ENCODE measurements at places on chromosomes 3 and 15.

GRCh38 chr3:195263925-195264600 is 6.9 kb downstream of the XXYLT1 start:
- DNase-seq: no peak

GRCh38 chr3:180909369-180910127 is 2.9 kb upstream of the FXR1 start:
- DNase-seq: no peak

- DNase-seq: no peak
Measured at GRCh38 chr3:50204804-50205412, at the start of gene SLC38A3. Gene SLC38A3 (plus strand): TSS chr3:50205271. CDS start chr3:50214200, 8,929 bp downstream.

GRCh38 chr3:50340448-50341329 is at the start of gene RASSF1:
Gene RASSF1 (minus strand): TSS chr3:50340836. CDS start chr3:50340805, 31 bp downstream.
- DNase-seq: no peak

DNA sequence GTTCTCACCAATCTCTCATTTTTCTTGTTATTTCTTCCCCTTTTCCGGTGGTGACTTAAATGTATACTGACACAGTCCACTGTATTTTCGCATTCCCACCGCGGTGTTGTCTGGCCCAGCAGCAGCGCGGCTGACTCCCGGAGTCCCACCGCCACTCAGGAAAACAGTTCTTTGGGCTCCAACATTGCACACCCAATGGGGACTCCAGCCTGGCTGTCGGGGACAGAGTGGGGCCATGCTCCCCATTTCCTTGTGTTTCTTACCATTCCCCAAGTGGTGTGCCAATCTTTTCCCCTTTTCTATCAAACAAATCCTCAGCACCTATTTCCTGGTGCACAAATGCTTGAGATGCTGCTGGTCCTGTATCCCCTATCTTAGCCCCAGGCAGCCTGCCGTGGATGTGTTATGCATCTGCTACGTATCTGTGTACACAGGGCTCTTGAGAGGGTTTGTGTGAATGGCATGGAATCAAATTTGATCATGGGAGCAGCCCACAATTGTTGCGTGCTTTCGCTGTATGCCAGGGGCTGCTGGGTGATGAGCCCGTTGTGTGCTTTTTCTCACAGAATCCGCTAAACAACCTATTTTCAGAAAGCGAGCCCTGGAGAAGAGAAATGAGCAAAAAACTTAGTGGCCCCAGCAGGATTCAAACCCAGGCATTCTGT is 219.1 kb upstream of the RGMA start:
- no peak for DNase-seq

- DNase-seq: no peak
Measured at GRCh38 chr15:88440021-88440420, 27.2 kb downstream of the MRPL46 start.

- DNase-seq: no peak
Measured at GRCh38 chr15:50911621-50912020, 3.1 kb downstream of the AP4E1 start.

GRCh38 chr15:67587331-67587730 is 44.8 kb downstream of the MAP2K5 start:
- DNase-seq: no peak

GRCh38 chr3:139671107-139671506 is 6.7 kb downstream of the NMNAT3 start:
- DNase-seq: no peak

DNA sequence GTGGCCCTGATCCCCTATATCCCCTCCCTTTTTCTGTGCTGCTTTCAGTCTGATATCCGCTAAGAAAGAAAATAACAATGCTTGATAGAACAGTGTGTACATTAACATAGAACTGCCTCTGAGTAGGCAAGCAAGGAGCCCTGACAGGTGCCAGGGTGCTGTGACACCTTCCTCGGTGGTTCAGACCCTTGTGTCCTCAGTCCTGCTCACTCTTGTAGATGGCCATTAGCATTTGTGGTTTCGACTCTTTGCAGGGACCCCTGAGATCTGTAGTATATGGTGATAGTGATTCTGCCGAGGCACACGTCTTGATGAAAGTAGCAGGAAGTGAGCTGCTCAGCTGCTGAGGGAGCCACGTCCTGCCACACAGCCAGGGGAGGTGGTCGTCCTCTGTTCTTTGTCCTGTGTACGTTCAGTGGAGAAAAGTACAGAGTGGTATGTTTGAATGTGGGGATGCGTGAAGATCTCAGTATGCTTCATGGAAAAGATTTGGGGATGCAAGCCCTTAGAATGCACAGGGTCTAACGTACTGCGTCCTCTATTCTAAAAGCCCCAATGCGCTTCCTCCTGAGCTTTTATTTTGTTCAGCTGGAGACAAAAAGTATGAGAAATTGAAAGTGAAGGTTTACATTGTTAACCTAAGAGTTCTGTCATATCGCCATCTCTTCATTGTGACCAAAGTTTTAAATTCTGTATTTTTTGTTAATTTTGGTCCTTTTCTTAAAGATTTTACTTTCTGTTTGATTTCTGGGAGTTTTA is 35.4 kb downstream of the PXYLP1 start:
- no peak for DNase-seq

DNA sequence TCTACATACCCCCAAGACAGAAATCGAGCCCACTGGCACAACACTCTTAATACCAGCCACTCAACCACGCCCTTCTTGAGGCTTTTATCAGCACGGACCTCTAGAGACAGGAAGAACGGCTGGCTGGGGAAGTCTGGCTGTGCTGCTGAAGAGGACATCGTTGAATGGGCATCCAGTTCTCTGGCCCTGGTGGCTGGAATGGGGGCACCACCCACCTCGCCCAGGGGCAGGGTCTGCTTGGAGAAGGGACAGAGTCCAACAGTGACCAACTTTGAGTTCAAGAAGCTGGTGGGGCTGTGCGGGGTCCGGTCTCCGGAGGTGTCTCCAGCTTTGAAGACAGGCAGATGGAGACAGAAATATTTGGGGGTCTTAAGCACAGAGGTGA is 77.5 kb downstream of the ATP10A start:
- no peak for DNase-seq

DNA sequence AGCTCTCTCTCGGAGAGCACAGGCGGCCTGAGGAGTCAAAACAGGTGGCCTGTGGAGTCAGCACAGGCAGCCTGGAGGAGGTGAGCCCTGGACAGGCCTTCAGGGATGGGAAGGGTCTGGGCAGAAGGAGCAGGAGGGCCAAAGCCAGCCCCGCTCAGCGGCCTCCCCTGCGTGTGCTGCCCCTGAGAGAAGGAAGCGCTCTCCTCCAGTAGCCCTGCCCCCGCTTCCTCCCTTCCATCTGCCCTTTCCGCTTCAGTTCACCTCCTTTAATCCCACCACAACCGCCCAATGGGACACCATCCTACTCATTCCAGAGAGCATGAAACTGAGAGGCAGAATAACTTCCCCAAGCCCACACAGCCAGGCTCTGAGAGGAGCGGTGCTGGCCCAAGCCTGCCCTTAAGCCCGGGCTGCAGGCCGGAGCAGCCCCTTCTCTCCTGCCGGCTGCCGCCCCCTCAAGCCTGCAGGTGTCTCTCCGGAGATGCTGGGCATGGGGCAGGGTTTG is 3.2 kb upstream of the NR2E3 start:
- DNase-seq: no peak

GRCh38 chr3:142993958-142994442 is 7.4 kb upstream of the U2SURP start:
- DNase-seq: peak; percentile 4

DNA sequence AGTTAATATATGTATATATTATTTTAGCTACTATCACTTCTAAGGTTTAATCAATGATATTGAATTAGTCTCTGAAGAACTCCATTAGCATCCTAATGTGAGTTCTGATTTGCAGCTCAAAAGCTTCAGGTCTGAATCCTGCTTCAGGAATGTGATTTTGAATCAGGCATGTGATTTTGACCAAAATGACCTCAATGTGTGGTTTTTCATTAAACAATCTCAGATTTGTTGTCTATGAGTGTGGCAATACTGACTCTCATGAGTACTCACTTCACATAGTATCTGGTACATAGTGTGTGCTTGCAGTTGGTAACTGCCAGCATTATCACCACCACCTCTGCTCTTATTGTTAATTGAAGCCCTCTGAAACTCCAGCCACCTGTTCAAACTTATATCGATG is 251.0 kb downstream of the KCNH8 start:
- DNase-seq: no peak

DNA sequence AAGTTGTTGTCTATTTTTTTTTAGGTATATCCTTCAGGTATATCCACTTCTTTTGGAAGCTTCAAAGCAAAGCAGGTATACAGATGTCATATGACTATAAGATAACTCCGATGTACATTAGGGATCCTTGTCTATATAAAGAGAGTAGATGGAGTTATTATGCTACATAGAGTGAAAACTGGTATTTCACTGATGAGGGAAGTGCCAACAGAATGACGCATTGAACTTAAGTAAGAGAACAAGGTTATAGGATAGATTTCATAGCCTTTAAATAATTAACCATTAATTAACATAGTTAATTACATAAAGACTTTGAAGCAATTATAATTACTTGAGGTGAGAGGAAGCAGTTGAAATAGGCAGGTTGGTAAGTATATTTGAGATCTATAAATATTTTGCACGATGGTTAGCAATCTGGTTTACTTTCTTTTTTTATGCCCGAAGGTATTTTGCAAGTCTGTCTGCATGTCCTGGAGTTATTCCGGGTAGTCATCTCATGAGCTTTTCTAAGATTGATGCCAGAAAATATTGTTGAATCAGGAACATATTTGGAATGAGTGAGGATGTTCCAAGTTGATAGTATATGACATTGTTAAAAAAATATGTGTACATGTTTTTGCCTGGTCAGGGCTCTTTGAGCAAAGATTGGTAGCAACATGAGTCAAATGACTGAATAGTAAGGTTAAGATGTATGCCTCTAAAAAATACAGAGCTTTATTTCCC is 299.5 kb upstream of the KCNMB2 start:
- no peak for DNase-seq

- no peak for DNase-seq
Measured at GRCh38 chr15:88383354-88383753, 83.8 kb downstream of the MRPL46 start.

GRCh38 chr3:35867791-35868190 is 228.5 kb downstream of the ARPP21 start:
- no peak for DNase-seq

DNA sequence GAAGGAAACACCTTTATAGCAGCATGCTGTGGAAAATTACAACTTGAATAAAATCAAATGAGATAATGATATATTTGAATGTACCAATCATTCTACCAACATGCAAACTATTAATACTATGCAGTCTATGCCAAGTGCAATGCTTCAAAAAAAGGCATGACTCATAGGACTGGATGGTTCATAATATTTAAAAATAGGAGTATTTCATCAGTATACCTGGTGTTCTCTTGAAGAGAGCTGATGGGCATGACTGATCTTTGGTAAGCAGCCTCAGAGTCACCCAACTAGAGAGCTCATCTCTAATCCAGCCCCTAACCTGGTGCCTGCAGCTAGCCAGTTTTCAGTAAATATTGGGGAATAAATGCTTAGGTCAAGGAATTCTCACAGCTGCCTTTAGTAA is 434.7 kb upstream of the ARRDC4 start:
- DNase-seq: no peak

DNA sequence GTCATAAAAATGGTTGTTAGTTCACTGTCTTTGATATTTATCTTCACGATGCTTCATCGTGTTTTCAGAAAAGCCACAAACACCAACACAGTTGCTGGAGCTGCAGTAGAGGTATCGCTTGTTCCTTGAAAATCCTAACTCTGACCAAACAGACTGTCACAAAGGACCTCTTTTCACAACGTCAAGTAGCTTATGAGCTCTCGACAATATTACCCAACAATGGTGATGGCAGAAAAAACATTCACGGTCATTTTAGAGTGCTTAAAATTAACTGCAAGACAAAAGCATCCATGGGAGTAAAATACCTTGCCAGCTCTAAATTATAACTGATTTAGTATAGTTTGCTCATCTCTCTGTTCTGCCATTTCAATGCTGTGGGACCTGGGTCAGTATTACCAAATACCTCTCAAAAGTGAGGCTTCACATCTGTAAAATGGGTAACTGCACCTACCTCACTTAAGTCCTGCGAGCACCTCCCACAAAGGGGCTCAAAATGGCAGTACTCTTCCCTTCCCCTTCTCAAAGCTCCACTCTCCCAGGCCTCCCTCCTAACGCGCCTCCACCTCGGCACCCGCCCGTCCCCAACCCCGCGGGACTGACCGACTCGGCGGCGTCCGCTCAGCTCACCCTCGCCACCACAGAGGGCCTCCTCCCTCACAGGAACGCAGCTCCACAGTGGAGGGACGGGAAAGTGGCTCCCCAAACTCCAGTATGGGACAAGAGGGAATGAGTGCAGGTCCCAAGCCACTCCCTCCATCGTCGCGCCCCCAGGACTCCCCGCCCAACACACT is 546 bp downstream of the TRIM59 start:
- no peak for DNase-seq

- no peak for DNase-seq
Measured at GRCh38 chr3:185789134-185789533, 35.7 kb downstream of the IGF2BP2 start.

GRCh38 chr3:15387171-15387581 is 40.2 kb downstream of the METTL6 start:
- DNase-seq: no peak

- no peak for DNase-seq
Measured at GRCh38 chr3:50675179-50676030, 678 bp downstream of the DOCK3 start.

DNA sequence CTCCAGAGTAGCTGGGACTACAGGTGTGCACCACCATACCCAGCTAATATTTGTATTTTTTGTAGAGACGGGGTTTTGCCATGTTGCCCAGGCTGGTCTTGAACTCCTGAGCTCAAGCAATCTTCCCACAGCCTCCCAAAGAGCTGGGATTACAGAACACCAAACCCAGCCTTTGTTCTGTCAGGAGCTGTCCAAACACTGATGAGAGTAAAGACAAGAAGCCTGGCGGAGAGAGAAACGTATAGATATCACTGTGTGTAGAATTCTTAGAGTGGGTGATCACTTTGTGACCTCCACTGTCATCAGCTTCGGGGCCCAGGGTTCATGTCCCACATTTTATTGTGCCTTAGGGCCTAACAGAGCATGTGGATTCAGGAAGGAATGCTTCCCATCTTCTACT is 159.5 kb downstream of the SNRK start:
- DNase-seq: no peak

- DNase-seq: peak; percentile 69
Measured at GRCh38 chr3:45612918-45613602, 18.5 kb downstream of the LIMD1 start.

DNA sequence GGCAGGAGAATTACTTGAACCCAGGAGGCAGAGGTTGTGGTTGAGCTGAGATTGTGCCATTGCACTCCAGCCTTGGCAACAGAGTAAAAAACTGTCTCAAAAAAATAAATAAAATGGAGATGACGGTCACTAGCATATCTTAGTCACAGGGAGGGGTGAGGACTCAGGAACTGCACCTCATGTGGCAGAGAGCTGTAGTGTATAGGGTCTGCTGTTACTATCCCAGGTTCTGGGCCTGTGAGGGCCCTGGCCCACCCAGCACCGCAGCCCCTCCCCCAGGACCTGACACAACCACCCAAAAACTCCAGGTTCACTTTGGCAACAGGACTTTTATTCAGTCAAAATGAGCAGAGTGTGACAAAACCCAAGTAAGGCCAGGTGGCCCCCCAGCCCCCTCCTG is 22.3 kb downstream of the RNU5B-1 start:
- no peak for DNase-seq

- DNase-seq: no peak
Measured at GRCh38 chr3:160486459-160486869, 36.9 kb upstream of the TRIM59 start.
